Panc1 (cell line): ENCODE measurements at places on chromosomes 13 and 19.

DNA sequence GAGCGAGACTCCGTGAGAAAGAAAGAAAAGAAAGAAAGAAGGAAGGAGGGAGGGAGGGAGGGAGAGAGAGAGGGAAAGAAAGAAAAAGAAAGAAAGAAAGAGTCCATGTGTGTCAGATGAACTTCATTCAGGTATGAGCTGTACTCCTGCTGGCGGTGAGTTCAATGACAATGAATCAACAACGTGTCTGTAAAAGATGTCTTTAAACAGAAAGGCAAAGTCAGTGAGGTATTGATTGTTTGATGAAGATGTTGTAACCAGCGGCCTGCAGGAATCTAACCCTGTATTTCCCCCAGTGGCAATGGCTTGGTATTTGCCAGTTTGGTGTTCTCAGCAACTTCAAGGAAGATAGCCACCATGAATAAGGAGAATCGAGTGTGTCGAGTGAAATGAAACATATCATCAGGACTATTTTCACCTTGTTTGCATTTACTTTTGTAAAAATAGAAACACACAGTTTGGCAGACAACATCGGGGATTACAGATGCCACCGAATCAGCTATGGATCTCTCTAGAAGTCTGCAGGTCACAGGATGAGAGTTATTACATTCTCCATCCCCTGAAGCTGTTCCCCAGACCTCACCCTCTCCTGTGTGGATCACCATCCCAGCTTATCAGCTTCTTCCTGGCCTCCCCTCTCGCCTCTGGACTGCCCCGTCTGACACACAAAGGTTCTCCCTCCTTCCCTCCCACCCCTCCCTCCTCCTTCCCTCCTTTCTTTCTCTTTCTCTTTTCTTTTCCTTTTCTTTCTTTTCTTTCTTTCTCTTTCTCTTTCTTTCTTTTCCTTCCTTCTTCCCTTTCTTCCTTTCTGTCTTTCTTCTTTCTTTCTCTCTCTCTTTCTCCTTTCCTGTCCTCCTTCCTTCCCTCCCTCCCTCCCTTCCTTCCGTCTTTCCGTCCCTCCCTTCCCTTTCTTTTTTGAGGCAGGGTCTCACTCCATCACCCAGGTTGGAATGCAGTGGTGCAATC is 8.2 kb upstream of the SBK3 start:
- no peak for DNase-seq

DNA sequence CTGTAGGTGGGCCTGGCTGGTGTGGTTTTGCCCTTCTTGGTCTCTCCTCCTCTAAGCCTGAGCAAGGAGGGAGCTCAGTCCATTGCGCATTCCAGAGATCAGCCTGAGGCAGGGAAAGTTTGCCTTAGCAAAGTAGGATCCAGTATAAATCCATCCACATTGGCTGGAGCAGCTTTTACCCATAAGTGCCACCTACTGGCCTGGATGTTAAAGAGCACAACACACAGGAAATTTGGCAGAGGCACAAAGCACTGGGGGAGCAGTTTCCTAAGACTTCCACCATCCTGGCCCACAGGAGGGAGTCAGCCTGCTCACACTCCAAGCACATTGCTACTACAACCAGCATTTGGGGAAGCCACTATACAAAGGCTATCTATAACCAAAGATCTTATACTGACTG is 1124.2 kb downstream of the SLITRK1 start:
- DNase-seq = no peak

DNA sequence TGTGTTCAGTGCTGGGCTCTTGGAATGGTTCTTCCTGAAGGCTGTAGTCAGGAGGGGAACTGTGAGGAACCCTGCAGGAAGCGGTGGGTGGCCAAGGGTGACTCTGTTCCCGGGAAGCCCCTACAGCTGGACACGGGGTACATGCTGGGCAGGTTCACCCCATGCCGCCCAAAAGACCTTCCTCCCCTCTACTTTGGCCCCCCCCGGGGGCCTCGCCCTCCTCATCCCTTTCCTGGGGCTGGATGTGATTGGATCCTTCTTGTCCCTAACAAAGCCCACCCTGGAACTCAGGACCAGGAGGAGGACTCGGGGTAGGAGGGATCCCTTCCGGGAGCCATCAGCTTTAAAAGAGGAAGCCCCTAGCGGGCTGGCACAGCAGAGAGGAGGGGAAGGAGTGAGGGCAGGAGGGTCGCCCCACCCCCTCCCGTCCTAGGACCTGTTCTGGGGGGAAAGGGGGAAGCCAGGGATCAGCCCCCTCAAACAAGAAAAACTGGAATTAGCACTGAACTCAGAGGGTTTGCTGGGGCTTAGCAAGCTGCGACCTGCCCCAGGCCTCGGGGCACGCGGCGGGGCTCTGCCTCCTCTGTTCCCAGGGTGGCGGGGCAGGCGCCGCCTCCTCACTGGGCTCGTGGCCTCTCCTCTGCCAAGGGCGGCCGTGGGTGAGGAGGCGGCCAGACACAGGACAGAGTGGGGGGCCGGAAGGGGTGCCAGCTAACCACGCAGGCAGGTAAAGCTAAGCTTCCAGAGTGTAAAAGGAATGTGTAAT is 4.0 kb downstream of the CEBPA start:
- no peak for DNase-seq

DNA sequence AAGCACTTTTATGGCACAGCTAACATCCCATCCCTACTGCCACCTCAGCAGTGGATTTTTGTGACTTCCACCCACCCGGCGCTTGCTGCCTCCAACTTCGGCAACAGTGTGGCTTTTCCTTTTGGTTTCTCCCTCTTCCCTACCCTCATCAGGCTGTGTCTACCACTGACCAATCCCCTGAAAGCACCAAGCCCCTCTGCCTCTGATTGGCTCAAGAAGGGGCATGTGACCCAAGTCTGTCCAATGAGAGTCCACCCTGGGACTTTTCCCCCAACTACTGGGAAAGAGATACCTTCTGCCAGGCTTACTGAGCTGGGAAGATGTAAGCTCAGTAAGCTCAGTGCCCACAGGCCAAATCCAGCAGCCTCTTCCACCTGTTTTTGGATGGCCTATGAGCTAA is 5.8 kb downstream of the SMIM7 start:
- DNase-seq = no peak

- DNase-seq = no peak
Measured at GRCh38 chr19:48798937-48799336, 11.9 kb downstream of the BCAT2 start.

GRCh38 chr19:54137699-54138488 is at the start of gene CNOT3:
Gene CNOT3, plus strand, starts transcription at chr19:54137762. Its CDS starts 5,217 bp downstream, at chr19:54142979.
- DNase-seq = no peak

GRCh38 chr13:100039740-100040139 is 49.2 kb upstream of the PCCA start:
- DNase-seq = no peak

- no peak for DNase-seq
Measured at GRCh38 chr13:22451327-22451741, 729.4 kb upstream of the SGCG start.

DNA sequence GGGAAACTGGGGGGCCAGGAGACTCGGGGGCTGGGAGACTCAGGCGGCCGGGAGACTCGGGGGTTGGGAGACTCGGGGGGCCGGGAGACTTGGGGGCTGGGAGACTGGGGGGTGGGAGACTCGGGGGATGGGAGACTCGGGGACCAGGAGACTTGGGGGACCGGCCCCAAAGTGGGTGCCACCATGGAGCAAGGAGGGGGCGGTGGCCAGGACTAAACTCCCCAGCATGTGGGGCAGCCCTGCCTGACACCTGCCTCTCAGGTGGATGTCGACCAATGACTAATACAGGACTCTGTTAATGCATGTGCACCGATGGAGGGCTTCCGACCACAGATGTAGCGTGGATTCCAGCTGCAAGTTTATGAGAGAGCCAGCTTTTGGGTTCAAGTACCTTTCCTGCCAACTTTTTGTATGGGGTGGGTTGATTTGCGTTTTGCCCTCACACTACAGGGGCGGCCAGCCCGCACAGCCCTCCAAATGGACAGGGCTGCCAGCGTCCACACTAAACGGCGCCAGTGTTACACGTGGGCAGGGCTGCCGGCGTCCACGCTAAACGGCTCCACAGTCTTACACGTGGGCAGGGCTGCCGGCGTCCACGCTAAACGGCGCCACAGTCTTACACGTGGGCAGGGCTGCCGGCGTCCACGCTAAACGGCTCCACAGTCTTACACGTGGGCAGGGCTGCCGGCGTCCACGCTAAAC is 62.2 kb downstream of the RASA3 start:
- no peak for DNase-seq

DNA sequence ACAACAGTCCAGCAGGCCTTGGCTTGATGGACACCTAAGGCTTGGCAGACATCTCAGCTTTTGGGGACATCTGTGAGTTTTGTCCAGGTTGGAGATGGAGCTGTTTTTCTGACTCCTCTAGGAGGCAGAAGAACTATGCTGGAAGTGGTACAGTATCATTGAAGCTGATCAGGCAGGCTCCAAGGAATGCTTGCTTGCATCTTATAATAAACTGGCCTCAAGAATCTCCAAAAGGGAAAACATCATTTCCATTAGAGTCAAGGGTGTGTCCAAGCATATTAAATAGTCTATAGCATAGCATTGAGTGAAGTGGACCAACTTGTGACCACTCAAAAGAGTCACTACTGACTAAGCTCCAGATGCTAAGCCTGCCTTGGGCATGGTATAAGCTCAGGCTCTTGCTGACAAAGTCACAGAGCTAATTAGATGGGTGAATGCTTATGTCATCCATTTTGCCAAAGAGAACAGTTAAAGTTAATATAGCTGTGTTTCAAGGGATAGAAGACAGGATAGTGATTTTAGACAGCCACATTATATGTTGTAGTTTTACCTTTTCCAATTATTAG is 216.0 kb downstream of the DNAJC15 start:
- no peak for DNase-seq

DNA sequence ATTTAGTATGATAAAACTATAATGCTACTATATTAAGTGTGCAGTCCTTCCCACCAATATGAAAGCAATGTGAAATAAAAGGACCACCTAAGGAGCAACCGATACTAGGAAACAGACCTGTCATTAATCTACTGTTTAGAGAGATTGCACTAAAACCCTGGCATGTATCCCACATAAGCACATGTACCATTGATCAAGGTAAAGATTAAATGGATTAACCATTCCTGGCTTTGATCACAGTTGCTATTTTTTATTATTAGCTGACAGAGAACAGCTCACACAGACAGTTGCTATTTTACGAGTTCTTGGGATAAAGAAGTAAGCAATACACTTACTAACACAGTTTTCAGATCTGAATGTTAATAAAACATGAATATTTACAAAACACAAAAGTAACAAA is 57.7 kb upstream of the ZDHHC20 start:
- no peak for DNase-seq

DNA sequence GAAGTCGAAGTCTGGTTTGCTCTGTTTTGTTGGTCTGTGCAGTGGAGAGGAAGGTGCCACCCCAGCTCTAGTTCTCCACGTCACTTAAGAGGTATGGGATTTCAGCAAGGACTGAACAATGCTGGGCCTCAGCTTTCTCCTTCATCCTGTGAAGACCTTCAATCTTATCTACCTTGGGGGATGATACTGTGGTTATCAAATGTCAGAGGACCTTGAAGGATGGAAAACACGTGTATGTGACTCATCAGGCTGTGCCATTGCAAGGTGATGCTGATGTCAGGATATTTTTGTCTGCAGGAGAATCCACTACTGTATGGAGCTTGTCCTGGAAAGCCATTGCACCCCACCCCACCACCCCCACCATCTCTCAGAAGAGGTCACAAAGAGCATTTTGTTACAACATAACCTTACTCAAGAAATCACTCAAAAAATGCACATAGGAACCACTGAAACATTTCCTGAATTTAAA is 81.4 kb upstream of the UQCRFS1 start:
- no peak for DNase-seq

DNA sequence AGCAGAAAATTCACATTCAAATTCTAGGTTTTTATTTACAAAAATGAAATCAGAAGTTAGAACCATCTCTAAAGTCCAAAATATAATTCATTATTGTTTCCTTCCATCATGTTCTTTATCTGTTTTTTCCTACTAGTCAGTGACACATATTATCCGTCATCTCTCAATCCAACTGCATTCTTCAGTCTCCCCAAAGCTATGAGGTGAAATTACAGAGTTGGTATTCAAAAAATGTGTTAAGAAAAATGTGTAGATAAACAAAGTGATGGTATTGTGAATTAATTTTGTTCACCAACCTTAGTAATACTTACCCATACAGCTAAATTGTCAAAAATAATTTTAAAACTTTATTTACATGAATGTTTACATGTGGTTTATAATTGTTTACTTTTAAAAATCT is 448.7 kb upstream of the MIR17HG start:
- DNase-seq = no peak
